ENCODE measurements at places on chromosomes 1 and 21.

DNA sequence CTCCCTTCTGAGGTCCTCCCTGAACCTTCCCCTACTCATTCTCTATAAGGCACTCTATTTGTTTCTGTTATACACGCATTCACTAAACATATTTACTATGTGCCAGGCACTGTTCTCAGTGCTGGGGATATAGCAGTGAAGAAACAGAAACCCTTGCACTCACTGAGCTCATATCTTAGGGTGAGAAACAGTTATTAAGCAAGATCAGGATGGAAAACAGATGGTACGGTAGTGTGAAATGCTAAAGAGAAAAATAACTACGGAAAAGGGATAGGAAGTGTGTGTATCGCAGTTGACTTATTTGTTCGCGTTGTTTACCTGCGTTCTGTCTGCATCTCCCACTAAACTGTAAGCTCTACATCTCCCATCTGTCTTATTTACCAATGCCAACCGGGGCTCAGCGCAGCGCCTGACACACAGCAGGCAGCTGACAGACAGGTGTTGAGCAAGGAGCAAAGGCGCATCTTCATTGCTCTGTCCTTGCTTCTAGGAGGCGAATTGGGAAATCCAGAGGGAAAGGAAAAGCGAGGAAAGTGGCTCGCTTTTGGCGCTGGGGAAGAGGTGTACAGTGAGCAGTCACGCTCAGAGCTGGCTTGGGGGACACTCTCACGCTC, 572 bp downstream of the CYB5RL start:
- H3K36me3 ChIP-seq, result peaks cover 21% of the 10 kb centered on the region
- no peaks in the 10 kb centered on the region for H3K4me1 ChIP-seq
- H3K4me3 ChIP-seq, result peak overlapping the region; percentile 78
- no peak for DNase-seq
- H3K27ac ChIP-seq, result no peak overlapping the region

GRCh38 chr1:226603022-226603857, 54.7 kb downstream of the STUM start:
- no peak overlapping the region for H3K4me3 ChIP-seq
- no peaks in the 10 kb centered on the region for H3K36me3 ChIP-seq
- H3K27ac ChIP-seq, result peak overlapping the region; percentile 35
- no peak for DNase-seq
- H3K4me1 ChIP-seq, result no peaks in the 10 kb centered on the region

GRCh38 chr1:8649027-8649426, 168.4 kb downstream of the RERE start:
- H3K27ac ChIP-seq, result no peak overlapping the region
- DNase-seq, result no peak
- no peaks in the 10 kb centered on the region for H3K36me3 ChIP-seq

GRCh38 chr1:10856176-10856683, 59.8 kb upstream of the CASZ1 start:
- no peaks in the 10 kb centered on the region for H3K27me3 ChIP-seq
- H3K27ac ChIP-seq, result no peak overlapping the region
- DNase-seq, result no peak

DNA sequence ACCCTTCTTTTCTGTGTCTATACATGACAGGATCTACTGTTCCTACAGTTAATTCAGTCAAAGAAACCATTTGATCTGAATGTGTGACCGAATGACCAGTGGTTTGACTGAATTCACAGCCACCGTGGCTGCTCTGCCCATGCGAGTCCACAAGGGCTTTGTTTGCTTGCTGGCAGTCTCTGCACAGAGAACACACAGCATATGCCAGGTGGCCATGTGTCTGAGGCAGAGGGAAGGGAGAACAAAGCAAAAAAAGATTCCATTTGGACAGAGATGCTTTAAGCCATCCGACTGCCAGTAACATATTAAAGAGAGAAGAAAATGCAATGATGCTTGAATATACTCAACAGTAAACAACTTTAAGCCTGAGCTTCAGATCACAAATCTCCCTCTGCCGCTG, 737.8 kb upstream of the CXADR start:
- no peaks in the 10 kb centered on the region for H3K36me3 ChIP-seq
- H3K27ac ChIP-seq, result no peak overlapping the region
- H3K4me3 ChIP-seq, result no peak overlapping the region
- H3K4me1 ChIP-seq, result no peaks in the 10 kb centered on the region

- H3K27ac ChIP-seq, result no peak overlapping the region
- H3K4me3 ChIP-seq, result no peak overlapping the region
- H3K27me3 ChIP-seq, result no peaks in the 10 kb centered on the region
- no peaks in the 10 kb centered on the region for H3K4me1 ChIP-seq
Observed at GRCh38 chr21:34536820-34537219, 24.8 kb upstream of the KCNE1 start.

- H3K4me1 ChIP-seq, result no peaks in the 10 kb centered on the region
- H3K36me3 ChIP-seq, result no peaks in the 10 kb centered on the region
- H3K27me3 ChIP-seq, result peaks cover 2% of the 10 kb centered on the region
- no peak overlapping the region for H3K4me3 ChIP-seq
Observed at GRCh38 chr1:154663471-154664060, 55.6 kb upstream of the ADAR start.

DNA sequence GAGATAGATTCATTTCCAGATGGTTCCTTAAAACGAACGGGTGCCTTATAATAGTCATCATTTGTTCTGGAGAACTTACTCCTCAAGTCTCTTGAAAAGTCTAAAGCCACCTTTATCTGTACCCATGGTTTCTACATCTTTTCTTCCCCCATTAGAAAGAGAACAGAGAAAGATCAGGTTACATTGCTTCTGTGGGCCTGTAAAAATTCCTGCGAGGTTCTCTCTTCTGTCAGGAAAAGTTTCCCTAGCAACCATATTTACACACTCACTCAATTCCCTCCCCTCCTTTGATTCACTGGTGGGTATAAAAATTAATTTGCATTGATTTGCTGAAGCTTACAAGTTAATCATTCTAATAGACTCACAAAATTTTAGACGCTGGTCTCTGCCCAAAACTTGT, 6.7 kb downstream of the PHC2 start:
- peak overlapping the region; percentile 77 for H3K27ac ChIP-seq
- H3K36me3 ChIP-seq, result peaks cover 18% of the 10 kb centered on the region
- H3K27me3 ChIP-seq, result no peaks in the 10 kb centered on the region
- no peak overlapping the region for H3K4me3 ChIP-seq

- no peaks in the 10 kb centered on the region for H3K27me3 ChIP-seq
- H3K27ac ChIP-seq, result no peak overlapping the region
- H3K4me1 ChIP-seq, result no peaks in the 10 kb centered on the region
- DNase-seq, result no peak
- no peak overlapping the region for H3K4me3 ChIP-seq
Observed at GRCh38 chr1:58201492-58202106, 344.9 kb downstream of the OMA1 start.

DNA sequence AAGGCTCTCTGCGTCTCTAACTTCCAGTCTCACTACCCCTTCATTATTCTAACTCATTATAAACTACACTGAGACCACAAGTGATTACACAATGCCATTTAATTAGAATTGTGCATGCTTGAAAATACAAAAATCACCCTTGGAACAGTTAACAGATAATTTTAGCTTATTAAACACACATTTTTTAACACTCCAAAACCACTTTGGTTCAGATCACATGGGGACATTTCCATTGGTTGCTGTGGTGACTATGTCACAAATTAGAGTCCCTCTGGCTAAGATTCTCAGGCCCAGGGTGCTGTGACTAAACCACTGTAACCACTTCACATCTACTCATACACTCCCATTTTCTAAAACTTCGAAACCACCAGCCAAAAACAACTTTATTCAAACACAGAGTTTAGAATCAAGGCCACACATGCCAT, 43.0 kb downstream of the JAK1 start:
- H3K27me3 ChIP-seq, result no peaks in the 10 kb centered on the region
- no peaks in the 10 kb centered on the region for H3K36me3 ChIP-seq
- no peak for DNase-seq
- no peak overlapping the region for H3K4me3 ChIP-seq
- H3K4me1 ChIP-seq, result peaks cover 20% of the 10 kb centered on the region

- H3K27ac ChIP-seq, result peak overlapping the region; percentile 76
- peaks cover 28% of the 10 kb centered on the region for H3K4me1 ChIP-seq
- DNase-seq, result peak; percentile 90
- no peaks in the 10 kb centered on the region for H3K36me3 ChIP-seq
- H3K4me3 ChIP-seq, result no peak overlapping the region
Observed at GRCh38 chr21:17688912-17689874, 76.5 kb upstream of the BTG3 start.

GRCh38 chr1:91173346-91173890, 151.6 kb upstream of the ZNF644 start:
- DNase-seq, result no peak
- no peak overlapping the region for H3K27ac ChIP-seq
- no peak overlapping the region for H3K4me3 ChIP-seq

DNA sequence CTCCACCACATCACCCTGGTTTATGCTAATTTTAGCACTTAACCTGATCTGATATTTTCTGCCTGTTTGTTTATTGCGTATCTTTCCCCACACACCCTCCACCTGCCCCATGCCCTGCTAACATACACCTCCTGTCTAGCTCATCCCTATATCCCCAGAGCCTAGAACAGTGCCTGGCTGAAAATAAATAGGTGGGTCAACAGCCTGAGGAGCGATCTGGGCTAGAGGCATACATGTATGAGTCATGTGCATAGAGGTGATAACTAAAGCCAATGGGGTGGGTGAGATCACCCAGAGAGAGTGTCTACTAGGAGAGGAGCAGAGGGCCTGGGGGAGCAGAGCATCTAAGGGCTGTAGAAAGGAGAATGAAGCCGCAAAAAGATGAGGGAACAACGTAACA, 2.7 kb downstream of the HTR1D start:
- no peaks in the 10 kb centered on the region for H3K27me3 ChIP-seq
- peaks cover 13% of the 10 kb centered on the region for H3K4me1 ChIP-seq
- H3K36me3 ChIP-seq, result no peaks in the 10 kb centered on the region
- H3K4me3 ChIP-seq, result no peak overlapping the region
- H3K27ac ChIP-seq, result no peak overlapping the region

- H3K36me3 ChIP-seq, result no peaks in the 10 kb centered on the region
- no peak overlapping the region for H3K27ac ChIP-seq
- H3K27me3 ChIP-seq, result no peaks in the 10 kb centered on the region
- no peak overlapping the region for H3K4me3 ChIP-seq
- H3K4me1 ChIP-seq, result no peaks in the 10 kb centered on the region
Observed at GRCh38 chr1:242219298-242219901, 220.5 kb upstream of the MAP1LC3C start.

DNA sequence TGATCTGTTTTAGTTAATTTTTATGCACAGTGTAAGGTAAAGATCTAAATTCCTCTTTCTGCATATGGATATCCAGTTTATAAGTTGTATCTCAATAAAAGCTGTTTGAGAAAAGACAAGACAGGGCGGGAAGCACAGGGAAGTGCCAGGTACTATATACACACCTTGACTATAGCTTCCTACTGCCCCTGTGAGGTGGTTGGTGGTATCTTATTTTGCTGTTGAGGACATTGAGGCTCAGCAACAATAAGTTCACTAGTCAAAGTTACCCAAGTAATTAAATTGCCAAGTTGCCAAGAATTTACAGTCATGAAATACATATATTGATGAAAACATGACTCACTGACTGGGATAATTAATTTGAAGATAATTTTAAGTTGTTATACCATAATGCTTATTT, 109.1 kb downstream of the CD247 start:
- H3K4me1 ChIP-seq, result no peaks in the 10 kb centered on the region
- DNase-seq, result no peak
- peaks cover 10% of the 10 kb centered on the region for H3K36me3 ChIP-seq
- H3K27me3 ChIP-seq, result no peaks in the 10 kb centered on the region
- no peak overlapping the region for H3K27ac ChIP-seq

- no peak overlapping the region for H3K27ac ChIP-seq
- H3K36me3 ChIP-seq, result no peaks in the 10 kb centered on the region
- H3K27me3 ChIP-seq, result peaks cover 6% of the 10 kb centered on the region
- H3K4me3 ChIP-seq, result no peak overlapping the region
- no peak for DNase-seq
- no peaks in the 10 kb centered on the region for H3K4me1 ChIP-seq
Observed at GRCh38 chr1:29669912-29670311, 433.6 kb downstream of the PTPRU start.

DNA sequence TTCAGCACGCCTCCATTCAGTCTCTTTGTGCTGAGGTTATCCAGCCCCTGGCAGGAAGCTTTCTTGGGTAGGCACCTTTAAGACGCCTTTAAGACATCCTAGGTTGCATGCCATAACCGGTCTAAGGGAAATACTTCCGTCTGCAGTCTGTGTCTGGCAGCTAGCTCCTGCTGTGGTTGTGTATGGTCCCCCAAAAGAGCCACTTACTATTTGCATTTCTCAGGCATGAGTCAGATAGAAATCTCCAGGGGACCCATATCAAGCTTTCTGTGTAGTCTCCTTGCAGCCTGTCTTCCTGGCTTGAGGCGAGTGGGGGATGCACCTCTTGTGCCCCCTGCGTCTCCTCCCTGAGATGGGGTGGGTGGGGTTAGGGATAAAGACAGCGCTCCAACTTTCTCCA, 10.0 kb upstream of the RYR2 start:
- no peaks in the 10 kb centered on the region for H3K27me3 ChIP-seq
- H3K27ac ChIP-seq, result no peak overlapping the region
- no peaks in the 10 kb centered on the region for H3K4me1 ChIP-seq
- DNase-seq, result no peak
- no peak overlapping the region for H3K4me3 ChIP-seq

- no peaks in the 10 kb centered on the region for H3K36me3 ChIP-seq
- no peaks in the 10 kb centered on the region for H3K4me1 ChIP-seq
- H3K4me3 ChIP-seq, result no peak overlapping the region
- H3K27me3 ChIP-seq, result peaks cover 3% of the 10 kb centered on the region
- no peak overlapping the region for H3K27ac ChIP-seq
Observed at GRCh38 chr1:165228676-165229075, 127.8 kb downstream of the LMX1A start.

- peaks cover 50% of the 10 kb centered on the region for H3K36me3 ChIP-seq
- peak overlapping the region; percentile 60 for H3K27ac ChIP-seq
- no peak overlapping the region for H3K4me3 ChIP-seq
- H3K27me3 ChIP-seq, result no peaks in the 10 kb centered on the region
Observed at GRCh38 chr1:112687361-112687760, 12.9 kb downstream of the MOV10 start.

DNA sequence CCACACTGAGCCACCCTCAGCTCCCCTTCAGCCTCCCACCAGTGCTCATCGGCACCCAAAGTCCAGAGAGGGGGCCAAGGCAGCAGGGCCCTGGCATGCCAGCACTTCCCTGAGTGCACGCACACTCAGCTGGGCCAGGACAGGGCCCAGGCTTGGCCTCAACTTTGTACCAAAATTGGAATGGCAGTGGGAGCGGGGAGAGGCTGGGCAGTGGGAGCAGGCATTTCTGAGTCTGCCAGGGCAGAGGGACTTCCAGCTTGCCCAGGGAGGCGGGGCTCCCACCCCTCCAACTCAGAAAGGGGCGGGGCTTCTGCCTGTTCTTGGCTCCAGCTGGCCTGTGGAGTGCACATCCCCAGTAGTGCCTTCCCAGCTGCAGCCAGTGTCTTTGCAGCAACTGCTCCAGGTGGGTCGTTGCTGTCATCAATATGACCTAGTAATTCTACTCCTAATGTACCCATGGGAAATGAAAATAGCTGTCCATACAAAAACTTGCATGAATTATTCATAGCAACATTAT, 10.3 kb upstream of the SNX7 start:
- no peaks in the 10 kb centered on the region for H3K27me3 ChIP-seq
- no peaks in the 10 kb centered on the region for H3K36me3 ChIP-seq
- DNase-seq, result no peak
- no peak overlapping the region for H3K4me3 ChIP-seq
- no peak overlapping the region for H3K27ac ChIP-seq
- no peaks in the 10 kb centered on the region for H3K4me1 ChIP-seq

All from RWPE2 (cell line).